ENCODE measurements at places on chromosomes 11 and 22.

GRCh38 chr11:57941875-57942274, 81.8 kb upstream of the OR9Q1 start:
- DNase-seq: no peak

- no peak for DNase-seq
These were observed 46.7 kb downstream of the RBFOX2 start for GRCh38 chr22:35981900-35982299.

DNA sequence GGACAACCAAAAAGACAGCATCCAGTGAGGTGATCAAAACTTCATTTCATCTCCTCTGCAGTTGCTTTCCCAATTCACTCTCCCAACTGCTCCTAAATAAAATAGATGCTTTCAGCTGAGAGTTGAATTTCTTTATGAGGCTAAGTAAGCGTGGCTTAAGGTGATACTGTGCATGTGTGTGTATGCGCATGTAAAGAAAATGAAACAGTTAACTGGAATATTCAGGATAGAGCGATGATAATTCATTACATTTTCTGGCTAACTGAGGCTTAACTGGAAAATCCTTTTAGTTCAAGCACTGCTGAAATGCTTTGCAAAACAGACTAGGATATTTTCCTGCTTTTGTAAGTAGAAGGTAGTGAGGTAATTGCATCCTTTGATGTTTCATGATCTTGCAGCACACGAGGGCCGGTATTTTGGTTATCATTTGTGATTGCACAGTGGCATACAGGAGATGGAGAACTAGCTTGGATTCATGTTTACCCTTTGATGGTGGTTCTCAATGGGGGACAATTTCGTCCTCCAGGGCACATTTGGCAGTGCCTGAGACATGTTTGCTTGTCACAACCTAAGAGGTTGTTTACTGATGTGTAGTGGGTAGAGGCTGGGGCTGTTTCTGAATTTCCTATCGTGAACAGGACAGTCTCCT, 71.2 kb downstream of the ZBTB16 start:
- no peak for DNase-seq

DNA sequence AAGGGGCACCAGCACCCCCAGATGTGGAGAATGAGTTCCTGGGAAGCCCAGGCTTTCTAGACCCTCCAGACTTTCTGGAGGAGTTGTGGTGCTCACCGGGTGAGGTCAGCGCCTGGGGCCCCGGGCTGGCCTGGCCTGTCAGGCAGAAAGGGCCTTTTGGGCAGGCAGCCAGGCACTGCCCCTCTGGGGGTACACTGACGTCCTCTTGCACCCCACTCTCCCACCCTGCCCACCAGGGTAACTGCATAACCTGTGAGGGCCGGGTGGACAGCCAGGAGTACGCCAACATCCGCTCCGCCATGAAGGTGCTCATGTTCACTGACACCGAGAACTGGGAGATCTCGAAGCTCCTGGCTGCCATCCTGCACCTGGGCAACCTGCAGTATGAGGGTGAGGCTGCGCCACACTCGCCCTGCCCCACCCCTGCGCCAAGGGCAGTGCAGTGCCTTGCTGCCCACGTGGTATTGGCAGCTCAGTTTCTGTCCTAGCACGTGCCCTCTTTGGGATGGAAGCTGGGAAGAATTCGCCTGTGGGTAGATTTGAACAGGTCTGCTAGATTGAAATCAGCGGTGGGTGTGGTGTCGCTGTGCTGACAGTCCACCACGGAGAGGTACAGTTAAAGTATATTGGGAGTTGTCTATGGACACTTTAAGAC, 30.1 kb downstream of the MYO7A start:
- no peak for DNase-seq

- DNase-seq: no peak
These were observed 12.4 kb upstream of the NAP1L4 start for GRCh38 chr11:3004481-3004880.
